Kidney (tissue), 22 donors: ENCODE measurements at places on chromosomes 16 and 17.
A peak's percentile ranks its signal among the peaks of the same experiment; 100 is the strongest.

DNA sequence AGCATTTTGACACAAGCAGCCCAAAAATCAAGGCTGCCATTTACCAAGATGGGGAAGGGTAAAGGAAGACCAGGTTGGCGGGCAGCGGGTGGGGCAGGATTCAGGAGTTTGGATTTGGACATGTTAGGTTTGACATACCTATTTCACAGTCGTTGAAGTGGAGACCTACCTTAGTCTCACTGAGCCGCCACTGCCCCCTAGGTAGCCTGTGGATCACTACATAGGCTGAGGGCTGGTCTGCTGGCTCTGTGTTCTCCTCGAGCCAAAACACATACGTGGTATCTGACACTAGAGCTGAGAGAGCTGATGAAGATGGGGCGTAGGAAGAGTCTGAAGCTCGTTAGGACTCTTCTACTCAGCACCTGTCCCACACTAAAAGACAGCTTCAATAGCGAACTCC is 115.1 kb downstream of the HIC1 start:
- DNase-seq = no peak

- peak; percentile 82 for DNase-seq
These were observed 1.3 kb downstream of the TUBB3 start for GRCh38 chr16:89924297-89924924.

- no peak for DNase-seq
These were observed 8.7 kb downstream of the CYBC1 start for GRCh38 chr17:82441691-82442487.

GRCh38 chr17:21453144-21453898 is 77.2 kb downstream of the KCNJ12 start:
- DNase-seq = no peak

- no peak for DNase-seq
These were observed 78.8 kb upstream of the AKTIP start for GRCh38 chr16:53581784-53582183.

- peak; percentile 39 for DNase-seq
These were observed at the start of gene GLTPD2 for GRCh38 chr17:4788807-4789700. Gene GLTPD2, plus strand, starts transcription at chr17:4788964. Its CDS starts 48 bp downstream, at chr17:4789012.

DNA sequence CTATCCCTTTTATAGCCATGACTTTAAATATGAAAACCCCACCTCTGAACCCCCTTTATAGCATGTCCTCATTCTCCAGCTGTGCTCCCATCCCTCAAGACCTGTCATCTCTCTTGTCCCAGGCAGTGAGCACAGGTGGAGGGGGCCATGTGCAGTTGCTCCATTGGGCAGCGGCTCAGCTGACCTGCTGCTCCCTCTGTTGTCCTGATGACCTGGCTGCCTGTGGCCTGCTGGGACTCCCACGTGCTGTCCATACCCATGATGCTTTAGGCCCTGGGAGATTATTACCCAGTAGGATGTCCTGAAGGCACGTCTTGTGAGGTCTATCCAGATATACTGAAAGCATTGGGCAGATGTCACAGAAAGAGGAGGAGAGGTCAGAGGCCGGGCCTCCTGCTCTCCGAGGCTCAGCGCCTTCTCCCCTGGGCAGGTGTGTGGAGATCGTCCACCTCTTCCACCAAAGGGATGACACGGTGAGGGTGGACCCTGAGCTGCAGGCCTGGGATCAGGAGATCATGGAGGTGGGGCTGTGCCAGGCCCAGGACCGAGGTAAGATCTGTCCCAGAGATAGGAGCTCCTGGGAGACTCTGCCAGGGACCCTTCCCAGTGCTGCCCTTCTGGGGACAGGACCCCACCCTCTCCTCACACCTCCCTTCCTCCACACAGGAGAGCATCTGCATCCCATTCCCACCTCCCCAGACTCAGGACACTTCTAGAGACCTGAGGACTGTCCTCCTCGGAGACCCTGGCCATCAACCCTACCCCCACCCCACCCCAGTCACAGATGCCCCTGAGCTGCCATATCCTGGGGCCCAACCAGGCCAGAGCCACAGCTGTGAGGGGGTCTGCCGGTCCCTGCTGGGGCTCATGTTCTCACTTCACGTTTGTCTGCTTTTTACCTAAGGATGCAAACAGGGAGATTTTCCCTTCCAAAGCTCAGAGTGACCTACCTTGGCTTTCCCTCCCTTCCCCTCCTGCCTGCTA is 58.0 kb downstream of the GOSR1 start:
- DNase-seq = no peak

DNA sequence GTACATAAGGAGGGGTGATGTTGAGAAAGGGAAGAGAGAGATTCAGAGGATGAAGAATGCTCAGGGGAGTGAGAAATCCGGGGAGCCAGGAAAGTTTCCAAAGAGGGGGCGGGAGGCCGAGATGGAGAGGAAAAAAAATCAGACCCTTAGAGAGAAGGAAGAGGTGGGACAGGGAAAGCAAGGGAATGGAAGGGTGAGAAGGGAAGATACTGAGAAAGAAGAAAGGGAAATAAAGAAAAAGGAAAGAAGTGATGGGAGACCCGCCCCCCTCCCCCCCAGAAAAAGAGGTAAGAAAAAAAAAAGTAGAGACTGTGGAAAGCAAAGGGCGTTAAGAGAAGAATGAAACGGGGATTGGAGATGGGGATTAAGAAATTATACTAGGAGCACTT is 507 bp downstream of the DYNLRB2 start:
- no peak for DNase-seq

DNA sequence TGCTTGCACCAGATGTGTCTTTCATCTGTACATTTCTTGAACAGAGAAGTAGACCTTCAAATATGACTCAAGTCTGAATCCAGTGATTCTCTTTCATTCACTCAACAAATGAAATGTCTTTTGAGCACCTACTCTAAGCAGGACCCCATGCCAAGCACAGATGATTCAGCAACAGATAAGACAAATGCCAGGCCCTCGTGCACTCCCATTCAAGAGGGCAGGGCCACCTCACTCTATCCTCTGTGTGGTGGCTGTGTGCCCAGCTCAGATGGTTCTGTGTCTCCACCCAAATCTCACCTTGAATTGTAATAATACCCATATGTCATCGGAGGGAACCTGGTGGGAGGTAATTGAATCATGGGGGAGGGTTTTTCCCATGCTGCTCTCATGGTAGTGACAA is 74.1 kb upstream of the NKD1 start:
- DNase-seq = no peak

- peak; percentile 29 for DNase-seq
These were observed 9.1 kb downstream of the TUBG1 start for GRCh38 chr17:42618442-42619150.

GRCh38 chr17:28963841-28964240 is 12.5 kb upstream of the PHF12 start:
- no peak for DNase-seq

DNA sequence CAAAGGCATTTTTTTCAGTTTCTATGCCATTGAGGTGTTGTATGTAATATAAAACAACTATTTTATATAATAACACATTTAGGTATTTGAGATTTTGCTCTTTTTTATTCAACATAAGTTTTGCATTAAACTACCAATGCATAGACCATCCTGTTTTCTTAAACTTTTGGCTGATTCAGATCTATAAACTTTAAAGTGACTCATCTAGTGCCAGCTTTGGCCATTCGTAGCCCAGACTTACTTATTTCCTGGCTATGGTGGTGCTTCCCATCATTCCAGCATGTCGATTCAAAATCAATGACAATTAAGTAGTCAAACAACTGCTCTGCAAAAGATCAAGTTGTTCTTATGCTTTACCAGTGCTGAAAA is 3.1 kb downstream of the ERI2 start:
- DNase-seq = no peak

GRCh38 chr17:17495536-17496188 is 533 bp downstream of the RASD1 start:
- peak; percentile 42 for DNase-seq

DNA sequence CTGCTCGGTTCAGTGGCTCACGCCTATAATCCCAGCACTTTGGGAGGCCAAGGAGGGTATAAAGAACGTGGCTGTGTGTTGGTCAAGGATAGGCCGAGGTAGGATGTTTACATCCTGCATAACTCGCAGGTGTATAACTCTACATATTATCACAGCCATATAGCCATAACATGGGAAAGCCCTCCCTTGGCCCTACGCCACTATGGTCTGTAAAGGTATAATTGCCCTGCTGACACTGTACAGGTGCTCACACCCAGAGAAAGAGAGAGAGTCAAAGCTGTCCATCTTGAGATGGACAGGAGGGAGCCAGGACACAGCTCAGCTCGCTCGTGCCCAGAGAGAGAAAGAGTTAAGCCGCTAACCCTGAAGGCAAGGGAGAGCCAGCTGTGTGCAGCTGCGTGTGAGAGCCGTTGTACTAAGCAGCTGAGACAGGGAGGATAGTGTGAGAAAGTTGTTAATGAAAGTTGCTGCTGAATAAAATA is 30.4 kb upstream of the DHX8 start:
- peak; percentile 70 for DNase-seq

DNA sequence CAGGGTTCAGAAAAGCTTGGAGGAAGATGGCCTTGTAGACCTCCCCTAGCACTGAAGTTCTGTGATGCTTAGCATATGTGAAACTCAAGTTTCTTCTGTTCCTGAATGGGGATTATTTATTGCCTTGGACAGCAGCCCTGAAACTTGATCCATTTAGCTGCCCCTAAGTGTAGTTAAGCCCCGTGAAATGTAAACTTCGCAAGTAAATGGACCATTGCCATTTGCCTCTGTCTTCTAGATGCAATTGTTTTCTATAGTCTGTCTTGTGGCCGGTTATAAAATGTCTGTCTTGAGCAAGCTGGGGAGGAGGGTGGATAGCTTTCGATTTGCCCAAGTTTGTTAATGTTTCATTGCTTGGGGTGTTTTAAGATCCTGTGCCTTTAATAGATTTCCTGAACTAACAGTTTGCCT is 261.8 kb downstream of the CDH13 start:
- peak; percentile 96 for DNase-seq

DNA sequence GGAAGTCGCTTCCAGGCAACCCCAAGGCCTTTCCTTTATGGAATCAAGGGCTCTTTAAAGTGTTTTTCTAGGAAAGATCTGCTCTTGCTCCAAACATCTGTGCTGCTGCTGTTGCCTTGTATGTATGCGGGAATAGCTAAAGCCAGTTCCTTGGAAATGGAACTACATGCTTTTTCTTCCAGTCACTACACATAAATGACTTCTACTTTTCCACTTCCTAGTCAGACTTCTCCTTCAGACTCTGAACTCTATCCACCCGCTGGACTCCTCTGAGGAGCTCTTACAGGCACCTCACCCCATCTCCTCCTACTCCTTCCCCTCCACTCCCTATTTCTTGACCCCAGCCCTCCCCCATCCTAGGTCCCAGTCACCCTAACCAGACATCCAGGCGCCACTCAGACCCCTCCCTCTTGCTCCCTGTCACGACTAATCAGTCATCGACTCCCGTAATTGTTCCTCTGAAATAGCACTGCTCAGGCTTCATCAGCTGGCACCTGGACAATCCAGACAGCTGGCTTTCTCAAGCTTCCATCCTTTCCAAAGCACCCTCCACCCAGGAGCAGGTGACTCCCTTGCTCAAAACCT is 15.0 kb upstream of the PEMT start:
- peak; percentile 34 for DNase-seq

- DNase-seq = no peak
These were observed 3.5 kb upstream of the CDC6 start for GRCh38 chr17:40284085-40284713.

GRCh38 chr17:43924558-43924957 is 17.2 kb upstream of the MPP2 start:
- no peak for DNase-seq

DNA sequence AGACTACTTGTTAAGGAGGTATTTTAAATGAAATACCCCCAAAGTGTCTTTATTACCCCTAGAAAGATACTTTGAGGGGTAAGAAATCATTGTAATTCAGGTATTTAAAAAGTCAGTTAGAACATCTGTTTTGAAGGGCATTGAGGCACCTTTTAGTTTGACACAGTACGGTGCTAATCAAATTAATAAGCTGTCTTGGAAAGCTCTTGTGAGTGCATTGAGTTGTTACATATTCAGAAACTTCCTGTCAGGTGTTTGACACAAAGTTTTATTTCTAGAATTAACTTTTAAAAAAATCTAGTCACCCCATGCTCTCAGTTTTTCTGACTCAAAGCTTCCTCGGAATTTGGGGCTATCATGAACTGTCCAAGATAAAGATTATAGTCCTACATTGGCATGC is 4.6 kb downstream of the RBBP6 start:
- DNase-seq = no peak

GRCh38 chr16:28189245-28189644 is 22.5 kb downstream of the XPO6 start:
- DNase-seq = no peak

GRCh38 chr17:6660805-6661463 is 9.4 kb downstream of the C17orf100 start:
- no peak for DNase-seq

DNA sequence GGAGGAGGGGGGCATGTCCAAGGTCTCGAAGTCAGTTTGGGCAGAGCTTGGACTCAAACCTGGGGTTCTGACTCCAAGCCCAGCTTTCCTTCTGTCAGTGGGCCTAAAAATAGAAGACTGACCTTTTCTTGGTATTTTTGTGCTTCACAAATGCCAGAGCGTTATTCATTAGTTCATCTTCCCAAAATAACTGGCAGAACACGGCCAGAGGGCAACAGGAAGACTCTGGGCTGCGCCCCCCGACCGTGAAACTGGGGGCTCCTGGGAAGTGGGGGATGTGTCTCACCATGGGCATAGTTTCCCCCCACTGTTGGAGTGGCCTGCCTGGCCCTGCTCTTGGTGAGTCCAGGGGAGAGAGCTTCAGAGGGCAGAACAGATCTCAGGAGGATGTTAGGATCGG is 94.0 kb downstream of the SOCS1 start:
- no peak for DNase-seq

DNA sequence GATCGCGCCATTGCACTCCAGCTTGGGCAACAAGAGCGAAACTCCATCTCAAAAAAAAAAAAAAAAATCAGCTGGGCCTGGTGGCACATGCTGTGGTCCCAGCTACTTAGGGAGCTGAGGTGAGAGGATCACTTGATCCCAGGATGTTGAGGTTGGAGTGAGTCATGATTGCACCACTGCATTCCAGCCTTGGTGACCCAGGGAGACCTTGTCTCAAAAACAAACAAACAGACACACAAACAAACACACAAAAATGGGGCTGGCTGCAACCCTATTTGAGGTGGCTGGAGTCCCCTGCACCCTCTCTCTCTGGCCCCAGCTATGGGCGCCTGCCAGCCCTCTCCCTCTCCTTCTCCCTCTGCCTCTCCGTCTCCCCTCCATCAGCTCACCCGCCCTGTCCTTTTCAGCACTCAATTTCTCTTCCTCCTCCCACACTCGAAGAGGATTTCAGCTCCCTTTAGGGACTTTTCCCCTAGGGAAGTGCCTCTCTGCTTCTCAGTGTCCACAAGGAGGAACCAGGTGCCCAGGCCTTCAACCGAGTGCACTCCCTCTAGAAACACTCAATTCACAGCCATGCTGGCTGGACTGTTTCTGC is 17.5 kb upstream of the TFAP4 start:
- no peak for DNase-seq

DNA sequence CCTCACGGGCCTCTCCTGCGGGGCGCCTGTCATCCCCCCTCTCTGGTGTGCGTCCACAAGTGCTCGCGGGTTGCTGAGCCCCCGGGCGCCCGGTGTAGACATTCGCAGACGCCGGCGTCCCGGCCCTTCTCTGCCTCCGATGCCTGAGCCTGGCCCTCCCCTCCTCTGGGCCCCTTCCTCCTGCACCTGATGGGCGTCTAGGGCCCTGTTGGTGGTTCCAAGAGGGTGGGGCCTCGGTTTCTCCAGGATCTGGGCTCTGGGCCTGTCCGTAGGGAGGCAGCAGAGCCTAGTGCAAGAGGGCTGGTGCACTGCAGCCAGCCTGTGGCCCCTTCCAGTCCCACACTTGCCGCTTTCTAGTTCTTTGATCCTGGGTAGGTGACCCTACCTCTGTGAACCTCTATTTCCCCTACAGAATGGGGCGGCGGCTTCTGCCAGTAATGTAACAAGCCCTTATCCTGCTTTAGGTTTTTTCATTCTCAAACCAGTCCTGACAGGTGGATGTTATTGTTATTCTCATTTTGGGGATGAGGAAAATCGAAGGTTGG is 623 bp downstream of the E4F1 start:
- DNase-seq = peak; percentile 64
